ENCODE measurements at places on chromosomes 7 and 10.

- no peak for DNase-seq
These were observed 14.3 kb upstream of the ELN start for GRCh38 chr7:74013539-74014272.

DNA sequence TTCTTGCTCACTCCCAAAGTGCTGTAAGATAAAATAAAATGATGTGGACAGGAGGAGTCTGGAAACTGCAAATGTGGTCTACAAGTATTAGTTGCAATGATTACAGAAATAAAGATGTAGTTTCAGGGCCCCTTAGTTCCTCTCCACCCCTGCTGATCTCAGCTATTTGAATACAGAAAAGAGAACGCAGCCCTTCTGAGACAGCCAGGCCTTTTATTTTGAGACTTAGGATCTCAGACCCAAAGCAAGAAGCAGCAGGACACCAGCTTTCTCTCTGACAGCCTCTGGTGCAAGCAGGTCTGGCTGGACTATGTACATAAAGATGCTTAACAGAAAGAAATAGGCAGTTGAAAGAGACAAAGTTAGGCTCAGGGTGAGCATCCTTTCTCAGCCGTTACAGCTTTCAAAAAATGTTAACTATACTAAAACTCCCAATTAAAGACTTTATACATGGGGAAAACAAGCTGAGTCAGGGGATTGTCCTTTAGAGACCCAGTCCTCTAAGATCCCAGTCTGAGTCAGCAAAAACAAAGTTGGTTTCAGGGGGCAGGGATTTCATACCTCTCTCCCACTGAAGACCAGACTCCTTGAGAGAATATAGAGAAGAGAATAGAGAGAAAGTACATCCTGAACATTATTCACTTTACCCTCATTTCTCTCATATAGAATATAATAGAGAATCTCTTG lies 220.4 kb downstream of the TMEM178B start:
- no peak for DNase-seq

DNA sequence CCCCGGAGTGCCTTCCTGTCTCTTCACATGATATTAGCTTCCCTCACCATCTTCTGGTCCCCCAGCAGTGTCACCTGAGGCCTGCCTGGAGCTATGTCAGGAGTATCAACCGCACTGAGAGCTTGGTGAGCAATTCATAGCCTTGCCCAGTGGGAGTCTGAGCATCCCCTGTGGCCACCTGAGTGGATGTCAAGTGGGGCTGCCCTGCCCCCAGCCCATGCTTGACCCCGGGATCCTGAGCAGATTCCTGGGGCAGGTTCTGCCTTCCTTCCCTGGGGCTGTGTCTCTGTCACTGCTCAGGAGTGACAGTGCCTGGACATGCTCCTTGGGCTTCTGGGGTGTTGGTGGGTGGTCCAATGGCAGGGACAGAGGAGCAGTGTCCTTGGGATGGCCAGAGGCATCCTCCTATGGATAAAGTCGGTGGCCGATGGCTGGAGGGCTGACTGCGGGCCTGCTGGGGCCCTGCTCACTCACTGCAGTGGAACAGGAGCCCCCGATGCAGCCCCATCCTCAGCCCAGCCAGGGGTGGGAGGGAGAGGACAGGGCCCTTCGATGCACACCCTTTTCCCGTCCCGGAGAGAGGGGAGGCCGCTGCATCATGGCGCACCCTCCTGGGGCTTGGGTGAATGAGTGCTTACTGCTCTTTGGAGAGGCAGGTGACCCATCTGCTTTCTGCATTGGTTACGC lies 95.7 kb downstream of the BMS1 start:
- DNase-seq: no peak

- no peak for DNase-seq
These were observed 1346.8 kb upstream of the CELF2 start for GRCh38 chr10:9670911-9671310.

- DNase-seq: no peak
These were observed 21.1 kb upstream of the HBP1 start for GRCh38 chr7:107147464-107148393.

DNA sequence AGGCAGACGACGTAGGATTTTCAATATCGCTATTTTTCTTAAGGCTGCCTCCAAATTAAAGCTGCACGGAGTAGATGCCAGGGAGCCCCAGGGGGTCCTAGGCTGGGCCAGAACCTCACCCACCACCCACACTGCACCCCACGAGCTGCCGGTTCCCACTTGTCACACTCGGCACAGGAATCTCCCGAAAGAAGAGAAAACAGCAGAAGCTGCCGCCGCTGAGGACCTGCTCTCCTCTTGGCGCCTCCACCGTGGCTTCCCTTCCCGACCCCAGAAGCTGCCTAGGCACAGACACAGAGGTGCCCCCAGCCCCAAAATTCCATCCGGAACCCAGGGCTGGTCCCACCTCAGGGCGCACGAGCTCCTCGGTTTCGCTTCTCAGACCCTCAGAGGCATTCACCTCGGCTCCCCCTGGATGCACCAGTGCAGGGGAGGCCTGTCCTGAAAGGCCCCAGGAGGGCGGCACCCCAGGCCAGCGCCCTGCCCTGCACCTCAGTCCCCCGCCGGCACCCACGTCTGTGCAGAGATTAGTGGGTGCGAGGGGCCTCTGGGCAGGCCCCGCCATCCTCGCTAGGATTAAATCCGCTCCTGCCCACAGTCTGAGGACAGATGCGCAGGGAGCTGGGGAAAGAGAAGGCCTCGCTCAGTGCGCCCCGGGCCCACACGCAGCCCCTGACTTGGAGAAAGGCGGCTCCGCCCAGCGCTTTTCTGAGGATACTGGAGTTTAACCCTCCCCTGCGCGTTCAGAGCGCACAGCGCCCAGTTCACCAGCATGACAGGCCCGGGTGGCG lies 99.2 kb downstream of the PTPRN2 start:
- no peak for DNase-seq

- no peak for DNase-seq
These were observed 124.5 kb upstream of the RET start for GRCh38 chr10:42952349-42952748.

GRCh38 chr7:142498364-142498763 lies 240.5 kb upstream of the PRSS58 start:
- no peak for DNase-seq

DNA sequence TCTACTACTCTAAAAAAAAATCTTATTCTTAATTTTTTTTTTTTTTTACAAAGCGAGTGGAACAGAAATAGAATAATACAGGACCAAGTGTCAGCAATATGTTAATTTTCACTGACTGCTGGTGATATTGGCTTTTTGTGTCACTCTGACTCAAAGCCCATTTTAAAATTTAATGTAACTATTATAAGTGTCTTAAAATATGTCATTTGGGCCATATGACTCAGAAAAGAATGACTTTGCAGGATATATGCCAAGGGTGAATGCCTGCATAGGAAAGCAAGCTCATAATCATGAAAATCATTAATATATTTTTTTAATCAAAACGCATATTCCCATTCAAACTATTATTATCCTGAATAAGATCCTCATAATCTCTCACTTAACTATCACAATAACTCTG lies 149.2 kb downstream of the GNAT3 start:
- no peak for DNase-seq

DNA sequence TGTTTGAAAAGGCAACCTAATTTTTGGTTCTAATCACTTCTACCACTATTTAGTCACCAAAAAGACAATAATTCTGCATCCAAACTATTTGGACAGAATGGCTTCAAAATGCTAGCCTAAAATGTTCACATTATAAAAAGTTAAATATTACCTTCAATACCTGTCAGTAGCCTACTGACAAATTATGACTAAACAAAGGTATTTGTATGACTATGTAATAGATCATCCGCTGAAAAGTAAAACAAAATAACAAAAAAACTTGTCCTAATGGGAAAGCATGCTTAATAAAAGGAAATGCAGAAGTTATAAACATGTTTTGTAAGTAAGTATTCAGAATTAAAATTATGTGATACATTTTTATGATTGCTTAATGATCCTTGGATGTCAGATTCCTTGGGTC lies 36.6 kb downstream of the CD36 start:
- DNase-seq: no peak

Data from activated CD8-positive, alpha-beta memory T cell treated with anti-CD3 and anti-CD28 coated beads for 48 hours (primary cell).